ENCODE measurements at places on chromosomes 3 and 15.

DNA sequence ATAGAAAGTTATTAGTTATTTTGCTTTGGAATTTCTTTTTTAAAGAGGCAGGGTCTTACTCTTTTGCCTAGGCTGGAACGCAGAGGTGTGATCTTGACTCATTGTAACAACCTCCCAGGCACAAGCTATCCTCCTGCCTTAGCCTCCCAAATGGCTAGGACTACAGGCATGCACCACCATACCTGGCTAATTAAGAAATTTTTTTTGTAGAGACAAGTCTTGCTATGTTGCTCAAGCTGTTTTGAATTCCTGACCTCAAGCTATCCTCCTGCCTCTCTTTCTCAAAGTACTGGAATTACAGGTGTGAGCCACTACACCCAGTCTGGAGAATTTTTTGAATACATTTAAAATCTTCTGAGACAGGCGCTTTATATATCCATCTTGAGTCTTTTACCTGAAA lies 49.5 kb downstream of the IQGAP1 start:
- DNase-seq: no peak

GRCh38 chr3:184700759-184701158 lies 11.1 kb downstream of the MAGEF1 start:
- DNase-seq: no peak

GRCh38 chr15:55379095-55379494 lies 29.1 kb downstream of the CCPG1 start:
- no peak for DNase-seq

- DNase-seq: no peak
Measured at GRCh38 chr3:195821403-195822130, 9.8 kb upstream of the MUC4 start.

DNA sequence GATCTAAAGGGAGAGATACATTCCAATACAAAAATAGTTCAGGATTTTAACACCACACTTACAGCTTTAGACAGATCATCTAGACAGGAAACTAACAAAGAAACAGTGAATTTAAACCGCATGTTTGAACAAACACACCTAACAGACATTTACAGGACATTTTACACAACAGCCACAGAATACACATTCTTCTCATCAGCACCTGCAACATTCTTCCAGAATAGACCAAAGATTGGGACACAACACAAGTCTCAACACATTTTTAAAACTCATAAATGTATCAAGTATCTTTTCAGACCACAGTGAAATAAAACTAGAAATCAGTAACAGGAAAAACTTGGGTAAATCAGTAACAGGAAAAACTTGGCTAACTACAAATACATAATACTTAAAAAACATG lies 256.3 kb downstream of the MCTP2 start:
- DNase-seq: no peak

DNA sequence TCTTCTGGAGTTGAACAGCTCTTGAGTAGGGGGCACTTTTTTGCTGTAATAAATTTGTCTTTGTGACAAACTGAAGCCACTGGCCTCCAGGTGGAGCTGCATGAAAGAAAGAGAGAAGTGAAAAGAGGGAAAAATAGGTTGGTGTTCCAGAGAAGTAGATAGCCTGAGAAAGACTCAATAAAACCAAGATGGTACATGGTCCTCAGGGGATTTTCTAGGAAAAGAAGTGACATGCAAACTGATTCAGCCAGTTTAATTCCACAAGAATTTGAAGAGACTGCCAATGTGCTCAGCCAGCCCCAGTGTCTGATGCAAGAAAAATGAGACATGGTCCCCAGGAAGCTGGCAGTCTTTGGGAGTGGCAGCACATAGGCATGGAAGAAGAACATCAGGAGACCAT lies 152.7 kb downstream of the CD47 start:
- DNase-seq: no peak

DNA sequence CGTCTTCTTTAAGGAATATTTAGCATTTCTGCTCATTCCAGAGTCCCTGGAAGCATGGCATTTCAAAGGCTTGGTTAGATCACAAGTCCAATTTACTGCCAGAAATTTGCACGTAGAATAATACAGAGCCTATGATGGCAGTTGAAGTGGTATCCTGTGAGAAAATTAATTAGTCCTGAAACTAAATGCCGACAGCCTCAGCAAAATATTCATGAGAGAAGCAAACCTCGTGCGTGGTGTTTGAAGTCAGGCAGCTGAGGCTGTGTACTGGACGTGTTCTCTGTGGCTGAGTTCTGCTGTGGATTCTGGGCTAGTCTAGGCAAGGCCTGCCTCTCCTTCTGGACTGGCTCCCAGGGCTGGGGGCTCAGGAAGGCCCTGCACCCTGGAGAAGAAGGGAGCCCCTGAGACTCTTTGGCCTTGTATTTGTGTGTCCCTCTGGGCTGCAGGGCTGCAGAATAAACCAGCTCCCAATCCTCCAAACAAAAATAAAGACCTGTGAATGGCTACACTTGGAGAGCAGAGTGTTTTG lies 106.6 kb downstream of the APBA2 start:
- no peak for DNase-seq

DNA sequence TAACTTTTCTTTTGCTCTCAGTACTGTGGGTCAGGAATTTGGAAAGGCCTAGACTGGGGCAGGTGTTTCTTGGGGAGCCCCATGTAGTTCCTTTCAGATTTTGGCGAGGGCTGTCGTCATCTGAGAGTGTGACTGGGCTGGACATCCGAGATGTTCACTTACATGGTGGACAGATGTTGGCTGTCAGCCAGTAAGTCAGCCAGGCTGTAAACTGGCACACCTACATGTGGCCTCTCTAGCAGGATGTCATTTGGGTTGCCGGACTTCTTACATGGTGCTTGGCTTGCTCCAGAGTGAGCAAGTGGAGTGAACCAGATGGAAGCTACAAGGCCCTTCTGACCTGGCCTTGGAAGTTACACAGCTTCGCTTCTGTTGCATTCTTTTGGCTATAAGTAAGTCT lies 20.7 kb downstream of the TATDN2 start:
- no peak for DNase-seq
